CD4-positive, CD25-positive, alpha-beta regulatory T cell (primary cell): ENCODE measurements at places on chromosomes 6 and 20.

DNA sequence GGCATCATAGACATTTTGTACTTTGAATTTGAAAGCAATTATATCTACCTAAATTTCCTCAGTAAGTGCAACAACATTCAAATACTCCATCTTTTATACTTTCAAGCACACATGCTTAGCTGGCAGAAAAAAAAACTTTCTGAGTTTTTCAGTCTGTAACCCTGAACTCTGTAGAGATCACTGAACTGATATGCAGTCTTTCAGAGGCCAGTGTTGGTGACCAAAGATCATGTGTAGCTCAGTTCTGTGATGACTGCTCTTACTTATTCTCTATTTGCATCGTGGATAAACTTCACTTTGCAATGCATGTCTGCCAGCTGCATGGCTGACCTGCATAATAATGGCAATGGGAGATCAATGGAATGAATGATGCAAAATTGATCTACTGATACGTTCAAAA, 431.3 kb downstream of the FRK start:
- DNase-seq: no peak

GRCh38 chr20:54680872-54681619, 205.7 kb downstream of the DOK5 start:
- peak; percentile 24 for DNase-seq

GRCh38 chr6:16334671-16335070, 96.3 kb downstream of the GMPR start:
- no peak for DNase-seq

DNA sequence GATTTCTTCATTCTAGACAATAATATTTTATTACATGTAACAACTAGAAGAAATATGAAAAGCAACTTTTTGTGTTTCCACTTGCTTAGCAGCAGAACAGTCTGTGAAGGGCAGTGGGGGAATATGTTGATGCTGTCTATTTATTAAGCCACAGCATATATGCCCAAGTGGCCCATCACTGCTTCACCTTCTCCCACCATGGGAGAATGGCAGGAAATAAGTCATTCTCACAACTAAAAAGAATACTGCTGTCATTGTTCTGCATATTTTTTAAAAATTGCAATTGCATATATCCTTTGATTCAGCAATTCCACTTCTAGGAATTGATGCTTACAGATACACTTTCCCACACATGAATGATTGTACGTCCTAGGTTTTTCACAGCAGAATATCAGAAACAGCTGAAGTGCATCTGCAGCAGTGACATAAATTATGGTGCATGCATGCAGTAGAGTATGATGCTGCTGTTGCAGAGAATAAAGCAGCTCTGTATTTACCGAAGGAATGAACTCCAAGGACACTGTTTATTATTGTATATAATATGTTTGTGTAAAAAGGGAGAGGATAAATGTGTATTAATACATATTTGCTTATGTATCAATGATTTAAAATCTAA, 26.8 kb downstream of the KIF3B start:
- no peak for DNase-seq

DNA sequence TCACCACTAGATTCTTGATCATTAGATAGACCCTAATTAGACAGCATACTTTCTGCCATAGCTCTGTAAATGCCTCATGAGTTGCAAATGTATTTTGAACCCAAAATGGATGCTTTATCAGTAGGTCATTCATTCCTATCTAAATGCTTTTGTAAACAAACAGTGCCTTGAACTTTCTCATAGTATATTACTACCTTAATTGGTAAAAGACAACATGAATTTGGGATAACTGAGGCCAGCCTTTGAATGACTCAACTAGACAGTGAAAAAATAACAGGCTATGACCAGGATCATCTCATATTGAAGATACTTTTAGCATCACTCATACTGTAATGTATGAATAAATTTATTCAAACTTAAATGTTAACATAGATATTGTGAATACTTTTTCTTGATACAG, 37.0 kb upstream of the PRL start:
- DNase-seq: no peak

DNA sequence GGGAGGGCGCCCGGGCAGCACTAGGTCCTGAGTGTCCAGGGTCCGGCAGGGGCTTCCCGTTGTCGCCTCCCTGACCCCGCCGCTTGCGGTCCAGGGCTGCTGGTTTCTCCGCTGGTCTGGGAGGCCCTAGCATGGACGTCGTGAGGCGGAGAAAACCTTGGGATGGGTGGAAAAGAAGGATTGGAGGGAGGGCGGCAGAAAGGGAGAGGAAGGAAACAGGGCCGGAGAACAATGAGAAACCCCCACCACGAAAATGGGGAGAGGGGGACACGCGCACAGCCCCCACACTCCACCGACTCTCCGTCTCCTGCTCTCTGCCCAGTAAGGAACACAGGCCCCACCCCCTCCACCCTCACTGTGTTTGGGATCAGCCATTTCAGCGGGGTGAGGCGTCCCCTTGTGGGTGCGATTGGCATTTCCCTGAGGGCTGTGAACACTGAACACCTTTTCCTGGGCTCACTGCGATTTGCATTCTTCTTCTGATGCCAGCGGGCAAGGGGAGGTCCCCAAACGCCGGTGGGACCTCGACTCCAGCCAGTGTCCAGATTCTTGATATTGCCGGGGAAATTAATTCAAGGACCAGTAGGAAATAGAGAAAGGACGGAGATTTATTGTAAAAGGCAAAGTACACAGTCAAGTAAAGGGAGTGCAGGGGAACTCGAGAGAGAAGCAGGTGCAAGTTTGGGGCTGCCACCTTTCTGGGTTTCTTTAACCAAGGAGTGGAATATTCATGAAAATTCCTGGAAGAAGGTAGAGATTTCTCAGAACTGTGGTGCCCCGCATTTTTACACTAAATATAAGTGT, 3.3 kb upstream of the RAET1G start:
- DNase-seq: peak; percentile 37

DNA sequence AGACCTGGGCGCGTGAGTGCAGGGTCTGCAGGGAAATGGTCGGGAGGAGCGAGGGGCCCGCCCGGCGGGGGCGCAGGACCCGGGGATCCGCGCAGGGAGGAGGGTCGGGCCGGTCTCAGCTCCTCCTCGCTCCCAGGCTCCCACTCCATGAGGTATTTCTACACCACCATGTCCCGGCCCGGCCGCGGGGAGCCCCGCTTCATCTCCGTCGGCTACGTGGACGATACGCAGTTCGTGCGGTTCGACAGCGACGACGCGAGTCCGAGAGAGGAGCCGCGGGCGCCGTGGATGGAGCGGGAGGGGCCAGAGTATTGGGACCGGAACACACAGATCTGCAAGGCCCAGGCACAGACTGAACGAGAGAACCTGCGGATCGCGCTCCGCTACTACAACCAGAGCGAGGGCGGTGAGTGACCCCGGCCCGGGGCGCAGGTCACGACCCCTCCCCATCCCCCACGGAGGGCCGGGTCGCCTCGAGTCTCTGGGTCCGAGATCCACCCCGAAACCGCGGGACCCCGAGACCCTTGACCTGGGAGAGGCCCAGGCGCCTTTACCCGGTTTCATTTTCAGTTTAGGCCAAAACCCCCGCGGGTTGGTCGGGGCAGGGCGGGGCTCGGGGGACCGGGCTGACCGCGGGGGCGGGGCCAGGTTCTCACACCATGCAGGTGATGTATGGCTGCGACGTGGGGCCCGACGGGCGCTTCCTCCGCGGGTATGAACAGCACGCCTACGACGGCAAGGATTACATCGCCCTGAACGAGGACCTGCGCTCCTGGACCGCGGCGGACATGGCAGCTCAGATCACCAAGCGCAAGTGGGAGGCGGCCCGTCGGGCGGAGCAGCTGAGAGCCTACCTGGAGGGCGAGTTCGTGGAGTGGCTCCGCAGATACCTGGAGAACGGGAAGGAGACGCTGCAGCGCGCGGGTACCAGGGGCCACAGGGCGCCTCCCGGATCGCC, 54.2 kb upstream of the HLA-A start:
- peak; percentile 82 for DNase-seq

GRCh38 chr20:51966296-51966971, 164.1 kb upstream of the SALL4 start:
- DNase-seq: no peak

- no peak for DNase-seq
Measured at GRCh38 chr6:117573006-117573680, 29.2 kb downstream of the GOPC start.

GRCh38 chr6:74066168-74066871, 370.3 kb downstream of the CD109 start:
- DNase-seq: no peak

DNA sequence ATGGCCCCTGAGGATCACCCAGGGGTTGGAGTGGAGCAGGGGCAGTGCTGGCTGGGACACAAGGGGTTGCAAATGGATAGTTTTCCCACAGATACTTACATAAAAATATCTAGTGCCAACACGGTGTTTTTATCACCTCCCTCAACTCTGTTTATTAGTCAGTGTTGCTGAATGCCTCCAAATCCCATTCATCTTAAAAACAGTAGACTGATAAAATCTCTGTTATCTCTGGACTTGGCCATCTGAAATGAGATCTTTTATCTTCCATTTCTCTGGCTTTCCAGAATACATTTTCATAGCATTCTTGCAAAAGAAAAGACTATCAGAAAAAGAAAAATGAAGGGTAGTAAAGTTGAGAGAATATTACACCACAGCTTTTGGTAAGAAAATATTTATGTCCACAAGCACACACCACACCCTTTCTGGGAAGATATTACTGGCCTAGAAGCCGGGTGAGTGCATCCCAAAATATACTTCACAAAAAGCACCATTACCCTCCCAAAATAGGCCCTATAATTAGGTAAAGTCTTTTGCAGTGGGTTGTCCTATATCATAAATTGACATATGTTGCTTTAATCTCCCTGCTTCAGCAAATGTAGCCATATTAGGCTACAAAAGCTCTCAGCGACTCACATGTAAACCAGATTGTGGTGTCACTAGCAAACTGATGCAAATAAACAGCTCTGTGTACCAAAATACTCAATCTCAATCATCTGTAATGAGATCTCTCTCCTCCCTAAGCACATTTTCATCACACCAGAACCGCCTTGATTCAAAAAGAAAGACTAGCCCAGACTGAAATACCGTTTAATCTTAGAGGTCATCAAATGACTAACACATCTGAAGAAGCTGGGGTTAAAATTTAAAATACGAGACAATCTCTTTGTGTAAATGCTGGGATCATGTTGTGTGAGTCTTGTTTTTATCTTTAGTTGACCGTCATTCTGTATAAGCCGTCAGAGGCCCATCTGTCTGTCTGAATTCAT, 96.7 kb downstream of the FYN start:
- no peak for DNase-seq

GRCh38 chr20:3296261-3297078, 57.5 kb upstream of the SLC4A11 start:
- no peak for DNase-seq

- no peak for DNase-seq
Measured at GRCh38 chr20:53227523-53227922, 255.4 kb downstream of the TSHZ2 start.

DNA sequence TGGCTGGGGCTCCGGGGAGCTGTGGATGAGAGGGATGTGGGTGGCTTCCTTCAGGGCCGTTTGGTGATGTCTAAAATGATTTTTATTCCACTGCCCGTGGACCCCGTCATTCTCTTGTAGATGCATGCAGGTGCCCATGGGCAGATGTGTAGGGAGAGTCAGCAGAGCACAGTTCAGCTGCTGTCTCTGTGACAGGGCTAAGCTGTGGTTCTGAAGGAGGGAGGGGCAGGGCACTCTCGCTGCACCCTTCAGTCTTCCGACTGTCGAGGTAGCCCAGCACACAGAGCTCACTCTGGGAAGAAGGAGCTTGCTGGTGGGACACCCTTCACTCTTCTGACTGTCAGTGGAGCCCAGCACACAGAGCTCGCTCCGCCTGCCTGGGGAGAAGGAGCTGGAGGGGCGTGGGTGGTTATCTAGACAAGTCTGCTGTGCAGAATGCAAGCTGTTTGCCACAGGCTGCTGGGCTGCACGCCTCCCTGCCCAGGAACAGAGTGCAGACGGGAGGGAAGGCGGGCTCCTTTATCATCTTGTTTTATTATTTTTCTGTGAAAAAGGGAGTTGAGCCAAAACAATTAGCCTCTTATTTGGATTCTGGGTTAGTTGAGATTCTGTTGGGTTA, 28.4 kb upstream of the ADRM1 start:
- DNase-seq: no peak

GRCh38 chr6:18561037-18561750, 174.0 kb downstream of the RNF144B start:
- DNase-seq: no peak
